ENCODE measurements at places on chromosomes 1 and 21.

DNA sequence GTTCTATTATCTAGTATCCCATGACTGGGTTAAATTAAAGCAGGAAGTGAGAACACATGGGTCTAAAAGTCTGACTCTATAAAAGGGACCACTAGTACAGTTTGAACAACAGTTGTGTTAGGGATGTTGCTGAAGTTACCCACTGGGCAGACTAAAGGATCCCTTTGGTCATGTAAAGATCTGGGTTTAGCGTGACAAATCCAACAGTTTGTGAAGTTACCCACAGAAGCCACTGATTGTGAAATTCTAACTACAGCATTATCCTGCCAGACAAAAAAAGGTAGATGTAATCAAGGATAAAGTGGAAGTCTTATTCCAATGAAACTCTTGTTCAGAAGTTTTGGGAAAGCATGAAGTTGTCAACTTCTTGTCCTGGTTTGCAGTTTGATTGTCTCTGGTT lies 5.7 kb downstream of the QSOX1 start:
- DNase-seq = no peak

DNA sequence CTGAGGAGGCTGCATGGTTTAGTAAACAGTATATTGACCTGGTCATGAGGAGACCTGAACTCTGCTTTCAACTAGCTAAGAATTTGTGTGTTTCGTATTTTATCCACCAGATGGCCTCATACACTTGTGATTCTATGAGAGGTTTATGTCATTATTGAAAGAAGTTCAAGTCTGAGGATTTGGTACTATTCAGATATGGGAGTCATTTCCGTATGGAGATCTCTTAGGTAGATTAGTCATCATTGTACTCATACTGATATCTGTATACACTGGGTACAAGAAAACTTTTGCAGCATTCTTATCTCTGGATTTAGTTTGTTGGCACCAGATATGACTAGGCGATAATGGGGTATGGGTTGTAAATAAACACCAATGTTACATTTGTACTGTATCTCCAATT lies 26.6 kb downstream of the ATF6 start:
- DNase-seq = no peak

DNA sequence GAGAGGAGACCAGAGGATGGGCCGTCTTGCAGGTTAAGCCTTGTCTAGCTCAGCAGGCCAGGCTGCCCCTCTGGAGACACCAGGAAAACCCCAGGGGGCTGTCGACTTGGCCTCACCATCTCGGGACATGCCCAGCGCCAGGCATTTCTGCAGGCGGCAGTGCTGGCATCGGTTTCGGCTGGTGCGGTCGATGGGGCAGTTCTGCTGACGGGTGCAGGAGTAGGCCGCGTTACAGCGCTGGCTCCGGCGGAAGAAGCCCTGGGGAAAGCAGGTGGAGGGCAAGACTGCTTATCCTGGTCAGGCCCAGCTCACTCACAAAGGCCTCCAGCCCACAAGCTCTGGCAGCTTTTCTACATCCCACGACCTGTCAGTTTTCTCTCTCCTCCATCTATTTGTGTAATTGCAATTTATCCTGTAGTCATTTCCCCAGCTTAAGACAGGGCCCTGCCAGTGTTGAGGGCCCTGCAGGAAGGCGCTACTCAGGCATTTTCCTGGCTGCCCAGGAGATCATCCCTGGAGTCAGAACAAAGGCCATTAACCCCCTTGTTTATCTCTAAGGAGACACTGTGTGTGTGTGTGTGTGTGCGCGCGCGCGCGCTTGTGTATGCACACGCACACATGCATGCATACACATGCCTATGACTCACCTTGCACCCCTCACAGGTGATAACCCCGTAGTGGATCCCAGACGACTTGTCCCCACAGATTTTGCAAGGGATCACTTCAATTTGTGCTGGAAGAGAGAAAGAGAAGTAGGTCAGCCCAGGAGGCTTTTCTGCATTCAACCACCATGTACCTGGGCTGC lies 11.5 kb upstream of the LINGO4 start:
- no peak for DNase-seq

DNA sequence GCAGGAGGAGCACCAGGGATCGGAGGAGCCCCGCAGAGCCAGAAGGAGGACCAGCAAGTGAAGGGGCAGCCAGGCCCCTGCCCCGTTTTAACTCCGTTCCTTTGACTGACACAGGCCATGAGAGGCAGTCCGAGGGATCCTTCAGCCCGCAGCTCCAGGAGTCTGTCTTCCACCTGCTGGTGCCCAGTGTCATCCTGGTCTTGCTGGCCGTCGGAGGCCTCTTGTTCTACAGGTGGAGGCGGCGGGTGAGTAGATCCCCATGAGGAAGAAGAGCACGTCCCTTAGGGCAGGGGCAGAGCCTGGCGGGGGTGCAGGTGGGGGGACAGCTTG lies 13.3 kb downstream of the CSF1 start:
- no peak for DNase-seq

- no peak for DNase-seq
Measured at GRCh38 chr1:61222240-61222639, 139.9 kb downstream of the NFIA start.
